ENCODE measurements at places on chromosomes 13 and 19.

- no peak for DNase-seq
Measured at GRCh38 chr13:38398711-38399493, 49.3 kb downstream of the UFM1 start.

- no peak for DNase-seq
Measured at GRCh38 chr13:44234566-44234965, 139.1 kb upstream of the SERP2 start.

DNA sequence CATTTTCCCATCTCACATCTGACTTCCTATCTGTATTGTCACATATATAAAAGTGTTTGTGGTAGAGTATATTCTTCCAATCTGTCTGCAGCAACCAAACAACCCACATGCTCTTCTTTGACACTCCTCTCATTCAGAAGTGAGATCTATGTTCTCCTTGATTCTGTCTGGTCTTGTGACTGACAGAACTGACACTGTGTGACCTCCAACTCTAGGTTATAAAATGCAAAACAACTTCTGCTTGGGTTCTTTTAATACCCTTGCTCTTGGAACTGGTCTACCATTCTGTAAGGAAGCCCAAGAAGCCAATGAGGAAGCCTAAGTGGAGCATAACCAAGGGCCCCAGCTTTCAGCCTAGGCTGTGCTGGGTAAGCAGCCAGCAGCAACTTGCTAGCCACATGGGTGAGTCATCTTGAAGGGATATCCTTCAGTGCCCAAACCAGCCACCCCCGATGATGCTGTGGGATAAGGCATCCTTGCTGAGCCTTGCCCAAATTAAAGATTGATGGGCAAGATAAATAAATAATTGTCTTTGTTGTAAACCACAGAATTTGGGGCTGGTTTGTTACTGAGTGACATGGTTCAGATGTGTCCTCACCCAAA is 18.4 kb upstream of the ITM2B start:
- DNase-seq: no peak

GRCh38 chr13:100636441-100636840 is 38.2 kb downstream of the TMTC4 start:
- DNase-seq: no peak

- DNase-seq: no peak
Measured at GRCh38 chr13:49454388-49455006, 10.4 kb downstream of the SETDB2 start.

DNA sequence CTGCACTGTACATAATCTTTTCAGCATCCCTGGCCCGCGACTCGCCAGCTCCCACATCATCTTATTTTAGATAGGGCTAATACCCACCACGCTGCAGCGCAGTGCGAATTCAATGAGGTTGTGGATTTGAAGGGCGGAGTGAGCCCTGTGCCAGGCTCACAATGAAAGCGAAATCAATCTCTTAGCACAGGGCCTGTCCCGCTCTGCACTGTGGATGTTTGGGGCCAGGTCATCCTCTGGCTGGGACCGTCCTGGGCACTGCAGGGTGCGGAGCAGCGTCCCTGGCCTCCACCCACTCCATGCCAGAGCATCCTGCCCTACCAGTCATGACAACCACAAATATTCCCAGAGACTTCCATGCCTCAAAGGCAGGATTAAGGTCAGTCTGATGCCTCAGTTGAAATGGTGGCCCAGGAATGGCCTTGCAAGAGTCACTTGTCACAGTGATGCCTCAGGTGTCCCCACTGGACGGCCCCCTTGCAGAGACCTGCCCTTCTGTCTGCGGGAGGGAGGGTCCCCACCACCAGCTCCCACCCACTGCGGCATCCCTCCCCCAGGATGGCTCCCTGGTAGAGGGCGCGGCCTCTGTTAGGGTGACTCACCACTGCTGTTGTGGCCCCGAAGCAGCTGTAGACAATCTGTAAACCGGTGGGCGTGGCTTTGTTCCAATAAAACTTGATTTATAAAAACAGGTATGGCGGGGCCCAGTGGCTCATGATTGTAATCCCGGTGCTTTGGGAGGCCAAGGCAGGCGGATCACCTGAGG is 5.6 kb downstream of the UHRF1 start:
- peak; percentile 19 for DNase-seq

GRCh38 chr19:13069415-13070359 is 33.0 kb downstream of the LYL1 start:
- DNase-seq: no peak

DNA sequence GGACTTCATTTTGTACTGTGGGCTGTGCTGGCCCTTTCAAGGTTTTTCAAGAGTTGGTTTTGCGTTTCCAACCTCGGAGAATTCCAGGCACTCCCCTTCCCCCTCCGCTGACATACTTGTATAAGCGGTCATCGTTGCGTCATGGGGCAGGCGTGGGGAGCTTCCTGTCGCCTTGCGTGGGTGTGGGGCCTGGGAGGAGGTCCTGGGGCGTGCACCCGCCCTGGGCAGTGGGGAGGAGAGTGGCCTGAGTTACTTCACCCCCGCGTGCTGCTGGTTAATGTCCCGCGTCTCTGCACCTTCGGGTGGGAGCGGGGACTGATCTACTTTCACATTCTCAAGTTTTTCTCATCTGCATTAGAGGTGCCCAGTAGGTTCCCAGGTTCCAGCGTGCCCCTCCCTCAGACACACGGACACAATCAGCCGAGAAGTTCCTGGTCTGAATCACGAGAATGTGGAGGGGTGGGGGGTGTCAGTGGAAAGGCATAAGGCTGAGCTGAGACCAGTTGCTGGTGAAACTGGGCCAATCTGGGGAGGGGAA is 4.1 kb downstream of the IER2 start:
- peak; percentile 60 for DNase-seq

DNA sequence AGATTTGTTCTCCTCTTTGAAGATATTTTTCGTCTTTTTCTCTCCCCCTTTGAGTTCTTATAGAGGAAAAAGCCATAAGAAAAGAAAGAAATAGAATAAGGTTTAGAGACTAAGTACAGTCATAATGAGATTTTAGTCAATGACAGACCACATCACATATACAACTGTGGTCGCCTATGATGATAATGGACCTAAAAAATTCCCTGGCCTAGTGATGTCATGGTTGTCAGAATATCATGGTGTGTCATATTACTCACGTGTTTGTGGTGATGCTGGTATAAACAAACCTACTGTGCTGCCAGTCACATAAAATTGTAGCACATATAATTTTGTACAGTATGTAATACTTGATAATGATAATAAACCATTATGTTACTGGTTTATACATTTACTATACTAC is 1096.1 kb downstream of the OLFM4 start:
- no peak for DNase-seq

GRCh38 chr13:106899442-106899841 is 331.5 kb upstream of the ARGLU1 start:
- no peak for DNase-seq

GRCh38 chr19:38945562-38946228 is 15.0 kb downstream of the MRPS12 start:
- DNase-seq: no peak

GRCh38 chr19:41626877-41627276 is at the start of gene CEACAM4:
TSS of gene CEACAM4 (minus strand) at chr19:41627074. CDS start at chr19:41626963, 111 bp downstream.
- DNase-seq: no peak

- no peak for DNase-seq
Measured at GRCh38 chr13:56317841-56318240, 822.9 kb upstream of the PRR20A start.

- DNase-seq: no peak
Measured at GRCh38 chr13:103386341-103386740, 320.1 kb upstream of the SLC10A2 start.

DNA sequence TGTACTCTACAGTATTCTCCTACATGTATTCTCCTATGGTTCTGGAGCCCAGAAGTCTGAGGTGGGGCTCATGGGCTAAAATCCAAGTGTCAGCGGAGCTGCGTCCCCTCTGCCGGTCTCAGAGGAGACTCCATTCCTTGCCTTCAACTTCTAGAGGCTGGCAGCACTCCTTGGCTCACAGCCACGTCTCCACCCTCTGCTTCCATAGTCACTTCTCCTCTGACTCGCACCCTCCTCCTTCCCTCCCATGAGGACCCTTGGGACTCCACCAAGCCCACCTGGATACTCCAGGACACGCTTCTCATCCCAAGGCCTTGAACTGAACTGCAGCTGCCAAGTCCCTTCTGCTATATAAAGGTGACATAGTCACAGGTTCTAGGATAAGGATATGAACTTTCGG is 27.8 kb downstream of the DHRS12 start:
- DNase-seq: no peak

- no peak for DNase-seq
Measured at GRCh38 chr19:16608290-16608739, 19.7 kb downstream of the MED26 start.

DNA sequence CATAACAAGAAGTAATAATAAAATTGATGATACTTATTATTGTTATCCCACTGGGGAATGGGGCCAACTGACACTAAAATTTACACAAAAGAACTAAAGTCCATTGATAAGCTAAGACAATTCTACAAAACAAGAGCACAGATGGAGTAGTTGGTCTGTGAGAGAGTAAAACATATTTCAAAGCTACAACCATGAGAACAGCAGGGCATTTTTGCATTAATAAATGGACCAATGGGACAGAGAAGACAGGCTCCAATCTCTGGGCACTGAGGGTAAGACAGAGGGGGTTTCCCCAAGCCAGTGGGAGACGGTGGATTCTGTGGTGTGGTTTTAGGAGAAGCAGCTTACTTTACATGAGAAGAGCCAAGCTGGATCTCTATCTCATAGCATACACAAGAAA is 14.4 kb downstream of the KANK2 start:
- DNase-seq: no peak

DNA sequence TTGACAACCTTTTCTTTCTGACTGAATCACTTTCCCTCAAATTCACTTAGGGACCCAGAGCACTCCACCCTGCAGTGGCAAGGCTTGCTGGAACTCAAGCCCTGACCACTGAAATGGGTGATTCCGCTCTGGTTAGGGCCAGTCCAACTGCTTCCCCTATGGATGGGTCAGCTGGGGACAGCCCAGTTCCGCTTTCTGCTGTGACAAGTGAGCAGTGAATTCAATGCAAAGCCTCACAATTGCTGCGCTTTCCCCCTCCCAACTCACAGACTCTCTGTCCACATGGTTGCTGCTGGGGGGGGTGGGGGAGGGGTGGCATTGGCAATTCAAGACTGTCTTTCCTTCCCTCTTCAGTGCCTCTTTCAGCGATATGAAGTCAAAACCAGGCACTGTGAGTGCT is 18.7 kb downstream of the CD70 start:
- DNase-seq: no peak

DNA sequence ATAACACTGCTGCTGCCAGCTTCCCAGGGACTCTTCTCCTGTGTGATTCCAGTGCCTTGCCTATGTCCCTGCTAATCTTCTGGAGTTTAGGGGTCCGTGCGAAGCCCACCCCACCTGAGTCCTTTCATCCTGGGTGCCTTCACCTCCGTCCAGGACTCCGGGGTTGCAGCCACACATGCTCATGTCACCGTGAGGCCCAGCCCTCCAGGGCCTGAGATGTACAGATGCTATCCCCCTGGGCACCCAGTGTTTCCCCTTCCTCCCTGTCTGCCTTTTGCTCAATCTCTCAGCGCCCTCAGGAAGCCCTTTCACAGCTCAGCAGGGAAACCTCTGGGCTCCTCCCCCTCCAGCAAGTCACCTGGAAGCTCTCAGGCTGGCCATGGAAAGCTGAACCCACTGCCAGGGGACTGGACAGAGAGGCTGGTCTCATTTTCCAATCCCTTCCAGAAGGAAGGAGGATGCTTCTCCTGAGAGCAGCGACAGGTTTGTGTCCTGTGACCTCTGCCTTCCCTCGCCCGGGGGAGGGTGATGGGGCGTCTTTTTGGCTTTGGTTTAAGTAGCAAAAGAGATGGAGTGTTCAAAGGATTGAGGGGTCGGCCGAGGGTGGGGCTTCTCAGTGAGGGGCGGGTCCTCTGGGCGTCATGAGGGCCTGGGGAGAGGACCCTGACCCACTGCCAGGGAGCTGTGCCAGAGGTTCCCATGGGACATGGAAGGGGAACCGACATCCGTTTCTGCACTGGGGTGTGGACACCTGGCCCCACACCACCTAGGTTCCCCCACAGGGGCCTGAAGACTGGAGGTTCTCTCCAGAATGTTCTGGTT is 30.8 kb upstream of the TFDP1 start:
- no peak for DNase-seq

DNA sequence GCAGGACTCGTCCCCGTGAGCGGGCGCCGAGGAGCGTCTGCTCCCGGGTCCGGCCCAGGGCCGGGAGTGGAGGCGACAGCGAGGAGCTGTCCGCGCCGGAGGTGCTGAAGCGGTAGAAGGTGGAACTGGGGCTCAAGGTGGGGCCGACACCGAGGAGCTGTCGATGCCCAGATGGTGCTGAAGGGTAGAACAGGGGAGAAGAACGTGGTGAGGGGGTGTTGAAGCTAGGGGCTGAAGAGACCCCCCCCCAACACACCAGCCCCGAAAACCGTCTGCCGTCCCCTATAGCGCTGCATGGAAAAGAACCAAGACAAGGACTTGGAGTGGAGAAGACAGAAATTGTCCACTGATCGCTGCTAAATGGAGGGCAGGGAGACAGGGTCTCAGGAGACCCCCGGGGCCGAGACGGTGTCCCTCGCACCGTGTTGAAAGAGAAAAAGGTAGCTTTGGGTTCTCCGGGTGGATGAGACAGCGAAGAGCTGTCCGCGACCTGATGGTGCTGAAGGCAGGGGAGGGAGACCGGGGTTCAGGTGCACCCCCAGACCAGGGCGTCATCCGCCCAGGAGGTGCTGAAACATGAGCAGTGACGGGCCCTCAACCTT is 7.1 kb upstream of the PDE4C start:
- DNase-seq: no peak

- DNase-seq: no peak
Measured at GRCh38 chr19:460877-461720, at the start of gene SHC2. TSS of gene SHC2 (minus strand) at chr19:461033. CDS start at chr19:460996, 37 bp downstream.

- no peak for DNase-seq
Measured at GRCh38 chr13:20428666-20429644, 96.7 kb downstream of the CRYL1 start.

- DNase-seq: no peak
Measured at GRCh38 chr13:67275351-67275960, 45.3 kb upstream of the PCDH9 start.

DNA sequence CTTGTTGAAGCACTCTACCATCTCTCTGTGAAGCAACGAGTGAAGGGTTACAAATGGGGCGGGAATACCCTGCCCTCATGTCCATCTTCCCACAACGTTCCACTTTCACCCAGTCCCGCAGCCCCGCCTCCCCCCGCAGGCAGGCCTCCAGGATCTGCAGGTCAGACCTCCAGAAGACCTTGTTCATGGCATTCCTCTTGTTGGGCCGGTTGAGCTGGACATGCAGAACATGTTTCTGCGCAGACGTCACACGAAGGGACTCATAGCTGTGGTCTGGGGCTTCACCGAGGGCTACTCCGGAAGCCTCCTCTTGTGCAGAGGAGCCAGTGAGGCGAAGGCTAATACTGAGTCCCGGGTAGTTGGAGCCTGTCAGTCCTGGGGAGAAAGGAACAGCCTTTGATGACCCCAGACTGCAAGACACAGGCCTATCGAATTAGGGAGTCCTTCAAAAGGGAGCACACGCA is 420 bp downstream of the ECH1 start:
- no peak for DNase-seq

GRCh38 chr19:5494773-5495172 is 39.6 kb downstream of the ZNRF4 start:
- no peak for DNase-seq

- no peak for DNase-seq
Measured at GRCh38 chr13:50226515-50227155, 211.4 kb downstream of the KCNRG start.
